ENCODE measurements at places on chromosomes 11 and 22.

DNA sequence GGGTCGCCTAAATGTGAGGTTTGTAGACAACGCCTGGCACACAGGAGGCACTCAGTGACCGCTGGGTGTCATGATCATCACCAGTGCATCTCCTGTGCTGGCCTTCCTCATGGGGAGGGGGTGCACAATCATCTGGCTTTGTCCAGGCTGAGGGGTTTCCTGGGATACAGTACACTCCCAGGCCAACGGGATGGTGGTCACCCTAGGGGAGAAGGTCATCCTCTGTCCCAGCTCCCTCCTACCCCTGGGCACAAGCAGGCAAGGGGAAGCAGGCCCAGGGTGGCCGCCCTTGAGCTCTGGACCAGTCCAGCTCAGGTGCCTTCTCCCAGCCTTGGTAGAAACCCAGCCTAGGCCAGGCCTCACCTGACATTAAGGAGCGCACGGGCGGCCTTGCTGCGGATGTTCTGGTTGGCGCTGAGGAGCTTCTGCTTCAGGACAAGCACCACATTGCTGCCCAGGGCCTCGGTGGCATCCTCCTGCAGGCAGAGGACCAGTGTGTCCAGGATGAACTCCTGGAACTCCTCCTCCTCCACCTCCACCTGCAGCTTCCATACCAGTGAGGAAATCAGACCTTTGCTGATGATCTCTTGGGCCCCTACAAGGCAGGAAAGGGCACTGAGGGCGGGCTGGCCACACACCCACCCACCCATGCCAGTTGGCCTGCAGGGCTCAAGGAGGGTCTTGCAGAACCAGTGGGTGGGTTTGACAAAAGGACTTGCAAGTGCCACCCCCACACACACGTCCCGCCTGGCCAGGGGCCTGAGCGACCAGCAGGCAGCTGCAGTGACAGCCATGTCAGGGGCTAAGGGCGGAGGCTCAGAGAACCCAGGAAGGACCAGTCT lies 6.6 kb upstream of the GNAZ start:
- DNase-seq: no peak

DNA sequence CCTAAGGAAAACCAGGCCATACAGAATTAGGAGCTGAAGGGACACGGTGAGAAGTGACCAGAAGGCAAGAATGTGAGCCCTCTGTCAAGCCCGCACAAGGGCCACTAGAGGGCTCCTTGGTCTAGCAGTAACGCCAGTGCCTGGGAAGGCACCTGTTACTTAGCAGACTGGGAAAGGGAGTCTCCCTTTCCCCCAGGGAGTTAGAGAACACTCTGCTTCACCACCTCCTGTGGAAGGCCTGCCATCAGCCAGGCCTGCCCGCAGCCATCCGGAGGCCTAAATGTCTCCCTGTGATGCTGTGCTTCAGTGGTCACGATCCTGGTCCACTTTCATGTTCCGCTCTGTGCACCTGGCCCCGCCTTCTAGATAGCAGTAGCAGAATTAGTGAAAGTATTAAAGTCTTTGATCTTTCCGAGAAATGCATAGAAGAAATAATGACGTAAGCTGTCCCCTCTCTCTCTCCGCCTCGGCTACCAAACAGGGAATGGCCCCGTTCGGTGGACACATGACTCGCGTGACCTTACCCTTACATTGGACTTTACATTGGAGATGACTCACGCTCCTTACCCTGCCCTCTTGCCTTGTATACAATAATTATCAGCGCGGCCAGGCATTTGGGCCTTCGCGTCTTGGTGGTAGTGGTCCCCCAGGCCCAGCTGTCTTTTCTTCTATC lies 10.7 kb upstream of the GSTP1 start:
- peak; percentile 32 for DNase-seq

DNA sequence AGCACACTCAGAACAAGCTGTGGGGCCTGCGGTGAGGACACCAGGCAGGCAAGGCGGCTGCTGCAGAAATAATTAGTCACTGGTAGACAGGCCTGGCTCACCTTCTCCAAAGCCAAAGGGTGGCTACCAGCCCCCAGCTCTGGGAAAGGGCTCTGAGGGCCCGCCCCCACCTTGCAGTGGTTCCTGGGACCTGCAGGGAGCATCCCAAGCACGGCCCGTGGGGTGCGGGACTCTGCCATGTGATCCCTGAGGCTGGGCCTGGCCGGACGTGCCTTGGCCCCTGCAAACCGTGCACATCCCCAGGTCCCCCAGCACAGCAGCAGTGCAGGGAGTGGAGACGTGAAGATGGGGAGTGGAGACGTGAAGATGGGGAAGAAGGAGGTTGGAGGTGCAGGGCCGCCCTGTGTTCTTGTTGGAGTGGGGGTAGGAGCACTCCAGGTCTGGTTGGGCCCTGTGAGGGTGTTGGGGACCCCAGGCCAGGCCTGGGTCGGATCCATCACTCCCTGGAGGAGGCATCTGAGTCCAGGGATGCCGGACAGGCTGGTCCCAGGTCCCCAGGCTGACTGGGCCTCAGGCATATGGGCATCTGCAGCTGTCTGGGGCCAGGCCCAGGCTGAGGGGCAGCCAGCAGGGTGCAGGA lies 41.9 kb downstream of the RTN4R start:
- no peak for DNase-seq

DNA sequence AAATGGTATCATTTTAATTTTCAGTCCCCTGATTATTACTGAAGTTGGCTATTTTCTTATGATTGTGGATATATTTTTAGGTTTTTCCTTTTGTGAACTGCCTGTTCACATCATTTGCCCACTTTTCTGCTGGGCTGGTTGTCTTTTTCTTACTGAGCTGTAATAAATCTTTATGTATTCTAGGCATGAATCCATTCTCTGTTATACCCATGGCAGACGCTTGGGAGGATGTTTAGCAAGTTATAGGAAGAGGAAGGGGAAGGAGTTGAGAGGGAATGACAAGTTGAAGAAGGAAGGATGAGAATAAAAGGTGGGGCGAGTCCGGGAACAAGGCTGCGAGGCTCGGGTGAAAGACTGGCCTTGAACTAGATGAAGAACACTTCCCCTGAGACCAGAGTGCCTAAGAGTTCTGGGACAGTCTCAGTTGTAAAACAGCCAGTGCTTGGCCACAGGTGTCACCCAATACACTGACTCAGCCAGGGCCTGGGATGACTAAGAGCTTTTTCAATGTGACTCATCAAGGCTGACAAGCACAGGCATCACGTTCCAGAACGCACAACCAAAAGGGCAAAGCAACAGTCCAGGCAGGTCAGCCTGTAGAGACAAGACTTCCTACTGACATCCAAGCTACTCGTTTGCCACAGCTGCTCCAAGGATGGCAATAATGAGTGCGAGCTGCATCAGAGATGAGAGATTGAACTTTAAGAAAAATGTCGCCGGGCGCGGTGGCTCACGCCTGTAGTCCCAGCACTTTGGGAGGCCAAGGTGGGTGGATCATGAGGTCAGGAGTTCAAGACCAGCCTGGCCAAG lies 35.2 kb downstream of the LRFN4 start:
- peak; percentile 97 for DNase-seq

GRCh38 chr22:44229331-44229730 lies 48.6 kb downstream of the PARVG start:
- no peak for DNase-seq

Measured in HT1080 (cell line).